Substantia nigra (tissue), 51 donors: ENCODE measurements at places on chromosomes 13 and 19.

- no peak for DNase-seq
Observed at GRCh38 chr13:23718996-23719395, 148.8 kb downstream of the TNFRSF19 start.

- no peak for DNase-seq
Observed at GRCh38 chr13:44420376-44421220, 47.0 kb downstream of the SERP2 start.

GRCh38 chr19:47663911-47664771 is 49.1 kb upstream of the EHD2 start:
- DNase-seq = no peak

GRCh38 chr19:10870501-10870954 is 825 bp upstream of the CARM1 start:
- no peak for DNase-seq

DNA sequence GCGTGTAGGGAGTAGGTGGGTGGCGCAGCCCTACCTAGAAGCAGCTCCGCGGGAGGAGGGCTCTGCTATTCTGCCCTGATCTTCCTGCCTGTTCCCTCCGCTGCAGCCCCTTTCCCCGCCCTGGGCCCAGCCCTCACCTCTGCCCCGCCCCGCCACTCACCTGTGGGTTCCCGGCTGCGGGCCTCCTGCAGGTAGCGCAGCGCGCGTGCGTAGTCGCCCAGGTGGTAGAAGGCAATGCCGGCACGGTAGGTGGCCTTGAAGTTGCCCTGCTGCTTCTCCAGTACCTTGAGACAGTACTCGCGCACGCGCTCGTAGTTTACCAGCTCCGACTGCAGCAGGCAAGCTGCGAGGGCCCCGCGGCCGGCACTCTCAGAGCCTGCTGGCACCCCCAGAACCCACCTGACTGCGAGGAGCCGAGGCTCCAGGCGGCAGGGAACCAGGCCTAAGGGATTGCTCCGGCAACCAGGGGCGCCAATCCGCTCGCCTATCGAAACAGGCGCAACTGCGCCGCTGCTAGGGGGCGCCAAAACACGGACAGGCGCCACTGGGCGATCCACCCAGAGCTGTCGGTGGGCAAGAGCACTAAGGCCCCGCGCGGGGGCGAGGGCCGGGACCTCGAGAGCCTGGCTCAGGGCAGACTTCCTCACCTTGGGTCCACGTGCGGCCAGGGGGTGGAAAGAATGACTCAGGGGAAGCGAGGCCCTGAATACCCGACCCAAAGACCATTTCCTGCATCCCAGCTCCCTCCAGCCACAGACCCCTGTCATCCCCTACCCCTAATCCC is 965 bp downstream of the TTC9B start:
- DNase-seq = no peak
